CD8-positive, alpha-beta T cell (primary cell): ENCODE measurements at places on chromosomes 1 and 21. TPM values are rescaled to one million over a fixed set of nuclear protein-coding genes. Genes with fewer than 3 reads are reported as not detected.

CCDC190 gene
- total RNA-seq: not detected

PLA2G2A gene
- total RNA-seq: not detected

ASCL5 gene
- 0.73 TPM for total RNA-seq

FAM72C gene
- total RNA-seq: not detected

MAP3K7CL gene
- 2.3 TPM for total RNA-seq

UBXN10 gene
- 0.14 TPM for total RNA-seq

ADCY10 gene
- total RNA-seq: 0.08 TPM

CCDC17 gene
- total RNA-seq: 3.8 TPM

NTMT2 gene
- total RNA-seq: not detected

BCL2L15 gene
- 2.0 TPM for total RNA-seq

TLR5 gene
- total RNA-seq: 1.2 TPM

ROR1 gene
- not detected for total RNA-seq

DNA sequence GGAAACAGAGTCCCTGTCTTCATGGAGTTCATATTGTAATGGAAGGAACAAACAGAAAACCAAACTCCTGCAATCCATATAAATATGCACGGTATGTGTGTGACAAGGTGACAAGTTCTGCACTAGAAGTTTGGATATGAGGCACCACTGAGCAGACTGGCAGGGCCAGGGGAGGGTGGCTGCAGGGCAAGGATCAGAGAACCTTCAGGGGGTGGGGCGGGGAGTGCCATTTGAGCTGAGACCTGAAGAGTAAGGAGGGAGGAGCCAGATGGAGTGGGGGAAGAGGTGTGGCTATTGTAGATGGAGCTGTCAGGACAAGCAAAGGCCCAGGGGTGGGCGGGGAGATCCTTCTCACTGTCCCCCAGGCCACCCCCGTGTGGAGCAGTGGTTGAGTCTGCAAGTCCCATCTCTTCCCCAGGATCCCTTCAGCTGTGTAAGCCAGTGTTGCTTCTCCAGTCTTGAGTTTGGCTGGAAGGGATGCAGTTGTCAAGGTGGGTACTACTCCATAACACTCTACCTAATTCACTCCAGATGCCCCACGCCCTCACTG lies 76.4 kb downstream of the ATP5PO start:
- no peak for DNase-seq

- DNase-seq: no peak
Observed at GRCh38 chr1:15465674-15466073, 9.1 kb downstream of the CELA2A start.

- DNase-seq: peak; percentile 48
Observed at GRCh38 chr1:212699104-212699624, 476 bp downstream of the BATF3 start.

- DNase-seq: no peak
Observed at GRCh38 chr1:186899977-186900376, 71.2 kb downstream of the PLA2G4A start.

- no peak for DNase-seq
Observed at GRCh38 chr1:66271904-66272254, 262.1 kb upstream of the SGIP1 start.

DNA sequence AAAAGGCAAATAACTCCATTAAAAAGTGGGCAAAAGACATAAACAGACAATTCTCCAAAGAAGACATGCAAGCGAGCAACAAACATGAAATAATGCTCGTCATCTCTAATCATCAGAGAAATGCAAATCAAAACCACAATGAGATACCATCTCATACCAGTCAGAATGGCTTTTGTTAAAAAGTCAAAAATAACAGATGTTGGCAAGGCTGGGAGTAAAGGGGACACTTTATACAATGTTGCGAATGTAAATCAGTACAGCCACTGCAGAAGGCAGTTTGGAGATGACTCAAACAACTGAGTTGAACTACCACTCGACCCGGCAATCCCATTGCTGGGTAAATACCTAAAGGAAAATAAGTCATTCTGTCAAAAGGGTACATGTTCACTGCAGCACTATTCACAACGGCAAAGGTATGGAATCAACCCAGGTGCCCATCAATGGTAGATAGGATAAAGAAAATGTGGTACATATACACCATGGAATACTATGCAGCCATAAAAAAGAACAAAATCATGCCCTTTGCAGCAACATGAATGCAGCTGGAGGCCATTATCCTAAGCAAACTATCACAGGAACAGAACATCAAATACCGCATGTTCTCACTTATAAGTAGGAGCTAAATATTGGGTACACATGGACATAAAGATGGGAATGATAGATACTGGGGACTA lies 25.9 kb downstream of the TSPAN2 start:
- DNase-seq: peak; percentile 85

DNA sequence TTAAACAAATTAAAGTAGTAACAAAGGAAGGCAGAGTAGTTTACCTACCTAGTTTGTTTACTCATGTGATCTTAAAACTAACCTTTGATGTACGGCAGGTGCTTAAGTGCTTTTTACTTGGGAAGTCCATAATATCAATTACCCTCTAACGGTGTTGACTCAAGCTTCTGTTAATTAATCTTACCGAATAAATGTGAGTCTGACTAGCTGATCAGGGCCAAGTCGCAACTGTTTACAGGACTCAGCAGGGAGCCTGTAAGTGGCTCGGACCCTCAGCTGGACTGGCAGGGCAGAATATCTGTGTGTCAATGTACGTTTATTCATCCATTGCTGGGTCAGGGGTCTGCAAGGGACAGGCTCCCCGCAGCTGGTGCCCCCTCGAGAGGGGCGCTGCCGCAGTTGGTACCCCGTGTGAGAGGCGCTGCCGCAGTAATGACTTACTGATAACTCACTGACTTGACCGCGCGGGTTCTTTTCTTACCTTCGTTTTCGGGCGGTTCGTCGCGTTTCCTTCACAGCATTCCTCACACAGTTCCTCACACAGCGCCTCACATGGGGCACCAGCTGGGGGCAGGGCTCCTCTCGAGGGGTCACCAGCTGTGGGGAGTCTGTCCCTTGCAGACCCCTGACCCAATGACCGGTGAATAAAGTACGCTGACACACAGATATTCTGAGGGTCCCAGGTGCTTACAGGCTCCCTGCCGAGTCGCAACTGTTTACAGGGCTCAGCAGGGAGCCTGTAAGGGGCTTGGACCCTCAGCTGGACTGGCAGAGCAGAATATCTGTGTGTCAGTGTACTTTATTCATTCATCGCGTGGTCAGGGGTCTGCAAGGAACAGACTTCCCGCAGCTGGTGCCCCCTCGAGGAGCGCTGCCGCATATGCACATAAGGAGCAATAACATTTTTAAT lies 3.0 kb downstream of the FMO1 start:
- DNase-seq: no peak

DNA sequence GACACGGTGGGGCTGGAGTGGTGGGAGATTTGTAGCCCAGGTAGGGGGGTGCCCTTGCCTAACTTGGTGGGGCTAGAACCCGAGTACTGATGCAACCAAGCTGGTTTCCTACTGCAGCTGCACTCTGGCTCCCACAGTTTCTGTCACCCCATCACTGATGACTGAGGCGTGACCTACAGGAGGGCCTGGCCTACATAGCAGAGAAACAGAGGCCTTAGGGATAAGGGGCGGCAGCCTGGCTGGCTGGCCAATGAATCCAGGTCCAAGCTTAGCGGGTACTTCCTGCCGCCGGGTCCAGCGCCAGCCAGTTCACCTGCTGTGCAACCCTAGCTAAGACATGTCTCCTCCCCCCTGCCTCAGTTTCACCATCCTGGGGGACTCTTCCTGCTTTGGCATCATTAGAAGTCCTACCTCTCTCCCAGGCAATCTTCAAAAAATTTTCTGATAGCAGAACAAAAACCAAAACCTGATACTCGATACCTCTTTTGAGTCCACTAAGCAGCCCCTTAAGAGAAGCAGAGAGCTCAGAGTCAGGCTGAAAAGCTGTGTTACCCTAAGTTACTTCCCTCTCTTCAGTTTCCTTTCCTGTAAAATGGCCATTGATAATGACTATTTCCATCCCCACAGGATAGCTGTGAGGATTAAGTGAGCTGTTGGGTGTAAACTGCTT lies 27.3 kb upstream of the RNF19B start:
- no peak for DNase-seq

DNA sequence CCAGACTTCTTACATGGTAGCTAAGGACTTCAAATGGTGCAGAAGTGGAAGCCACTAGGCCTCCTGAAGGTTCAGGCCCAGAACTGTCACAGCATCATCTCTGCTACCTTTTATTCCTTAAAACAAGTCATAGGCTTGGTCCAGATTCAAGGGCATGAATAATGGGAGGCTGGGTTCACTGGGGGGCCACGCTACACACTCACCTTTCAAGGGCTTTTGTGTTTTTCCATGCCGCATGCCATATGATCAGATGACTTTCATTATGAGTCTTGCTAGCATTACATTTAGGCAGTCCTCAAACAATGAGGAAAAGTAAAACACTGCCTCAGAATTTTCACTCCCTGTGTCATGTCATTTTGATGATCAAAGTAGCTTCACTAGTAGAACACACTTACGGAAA lies 83.4 kb downstream of the VPS26C start:
- no peak for DNase-seq

DNA sequence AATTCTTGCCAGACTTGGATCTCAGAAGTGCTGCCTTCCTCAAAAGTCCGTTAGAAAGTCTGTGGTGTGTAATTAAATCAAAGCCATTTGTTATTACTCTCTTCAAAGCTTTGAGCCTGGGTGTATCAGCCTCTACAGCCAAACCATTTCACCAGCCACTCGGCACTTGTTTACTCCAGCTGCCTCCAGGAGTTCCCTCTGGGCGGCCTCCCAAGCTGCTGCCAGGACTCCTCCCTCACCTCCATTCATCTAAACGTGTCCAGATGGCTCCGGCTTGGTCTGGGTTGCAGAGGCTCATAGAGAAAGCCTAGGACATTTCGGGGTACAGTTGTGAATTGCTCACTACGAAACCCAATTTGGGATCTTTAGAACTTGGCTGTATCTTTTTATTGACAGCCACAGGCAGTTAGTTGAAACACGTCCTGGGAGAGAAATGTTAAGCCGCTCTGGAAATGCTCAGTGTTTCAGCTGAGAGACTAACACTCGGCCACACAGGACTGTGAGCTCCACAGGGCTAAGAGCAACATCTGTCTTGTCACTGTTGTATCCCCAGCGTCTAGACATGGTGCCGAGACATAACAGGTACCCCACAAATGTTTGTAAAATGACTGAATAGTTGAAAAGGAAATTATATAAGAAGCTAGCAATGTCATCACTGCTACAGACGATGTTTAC lies 116.9 kb upstream of the NGF start:
- no peak for DNase-seq

- DNase-seq: no peak
Observed at GRCh38 chr21:46191686-46192575, 7.7 kb upstream of the SPATC1L start.

GRCh38 chr21:36183144-36183795 lies 26.6 kb downstream of the DOP1B start:
- no peak for DNase-seq

DNA sequence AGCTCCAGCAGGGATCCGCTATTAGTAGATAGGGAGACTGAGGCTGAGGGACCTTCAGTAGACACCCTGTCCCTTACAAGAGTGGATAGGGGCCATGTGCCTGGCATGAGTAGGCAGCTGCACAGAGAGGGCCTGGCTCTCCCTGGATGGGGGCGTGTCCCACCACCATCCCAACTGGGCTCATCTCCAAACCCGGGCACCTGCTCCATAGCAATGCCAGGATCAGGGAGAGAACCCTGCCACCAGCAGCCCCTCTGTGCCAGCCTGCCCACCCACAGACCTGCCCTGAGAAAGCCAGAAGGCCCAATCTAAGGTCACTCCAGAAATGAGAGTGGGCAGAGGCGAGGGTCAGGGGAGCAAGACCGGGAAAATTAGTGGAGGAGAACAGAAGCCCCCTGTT lies 121.3 kb downstream of the GRIK3 start:
- DNase-seq: no peak

- no peak for DNase-seq
Observed at GRCh38 chr21:44596068-44596725, 3.9 kb upstream of the KRTAP10-6 start.

- DNase-seq: no peak
Observed at GRCh38 chr1:117655220-117655577, 49.4 kb downstream of the TENT5C start.

DNA sequence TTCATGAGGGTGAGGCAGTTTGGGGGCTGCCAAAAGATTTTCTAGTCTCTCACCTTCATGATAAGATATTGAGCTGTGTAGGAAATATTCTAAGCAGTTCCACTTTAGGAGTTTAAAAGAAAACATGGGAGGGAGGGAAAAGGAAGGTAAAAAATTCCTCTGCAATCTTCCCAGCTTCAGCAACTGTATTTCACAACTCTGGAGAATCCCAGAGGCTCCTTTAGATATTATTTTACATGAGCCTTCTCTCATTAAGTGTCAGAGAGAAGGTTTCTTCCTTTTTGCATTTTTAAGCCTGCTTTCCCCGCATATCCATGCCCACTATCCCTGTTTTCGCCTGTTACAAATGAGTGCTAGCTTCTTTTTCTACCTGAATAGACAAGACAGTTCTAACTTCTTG lies 289.4 kb downstream of the CHRM3 start:
- no peak for DNase-seq

- no peak for DNase-seq
Observed at GRCh38 chr21:26157801-26158200, 12.8 kb downstream of the APP start.

DNA sequence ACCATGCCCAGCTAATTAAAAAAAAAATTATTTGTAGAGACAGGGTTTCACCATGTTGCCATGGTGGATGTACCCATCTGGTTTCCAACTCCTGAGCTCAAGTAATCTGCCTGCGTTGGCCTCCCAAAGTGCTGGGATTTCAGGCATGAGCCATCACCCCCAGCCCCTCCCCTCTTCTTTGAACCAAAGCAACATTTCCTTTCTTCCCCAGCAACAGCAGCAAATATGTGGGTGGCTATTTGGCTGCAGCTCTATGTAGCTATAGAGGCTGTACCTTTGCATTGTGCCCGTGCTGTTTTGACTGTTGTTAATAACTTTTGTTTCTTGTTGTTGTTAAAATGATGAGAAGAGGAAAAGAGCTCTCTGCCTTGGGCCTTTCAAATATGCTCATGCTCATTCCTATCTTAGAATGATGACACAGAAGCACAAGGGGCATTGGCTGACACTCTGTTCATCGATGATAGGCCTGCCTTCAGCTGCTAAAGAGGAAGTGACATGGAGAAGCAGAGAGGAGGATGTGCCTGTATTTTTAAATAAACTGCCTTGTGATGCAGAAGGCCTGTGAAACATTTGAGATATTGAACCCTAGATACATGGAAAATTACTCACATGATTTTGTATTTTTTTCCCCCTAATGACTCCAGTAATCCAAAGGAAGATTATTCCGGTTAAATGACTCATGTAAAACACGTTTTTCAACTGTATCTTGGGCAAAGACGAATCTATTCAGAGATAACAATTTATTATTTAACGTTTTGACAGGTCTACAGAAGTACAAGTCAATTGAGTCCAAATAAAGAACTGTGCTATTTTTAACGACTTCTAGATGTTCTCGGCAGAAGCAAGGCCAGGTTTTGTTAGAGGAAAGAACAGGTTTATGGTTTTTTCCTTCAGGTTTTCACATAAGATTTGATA lies 20.5 kb upstream of the XPR1 start:
- DNase-seq: no peak

DNA sequence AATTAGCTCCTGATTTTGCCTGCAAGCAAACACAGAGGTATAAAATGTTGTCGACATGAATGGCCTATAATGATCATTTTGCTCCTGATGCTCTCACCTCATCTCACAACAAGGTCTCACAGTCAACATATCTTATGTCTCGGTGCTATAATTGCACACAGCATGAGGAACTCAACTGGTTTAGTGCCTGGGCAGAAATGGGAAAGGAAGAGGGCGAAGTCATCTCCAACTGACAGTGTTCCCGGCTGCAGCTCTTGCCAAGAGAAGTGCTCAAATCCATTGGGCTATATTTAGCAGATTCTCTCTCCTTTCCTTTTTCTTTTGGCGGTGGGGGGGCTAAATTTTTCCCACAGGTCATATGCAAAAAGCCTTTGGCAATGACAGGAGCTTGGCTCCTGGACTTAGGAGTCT lies 53.0 kb downstream of the SLC45A1 start:
- no peak for DNase-seq
